GF-D8 (cell line): ENCODE measurements at places on chromosomes 16 and 17.

GRCh38 chr17:45341533-45342158, 24.8 kb upstream of the MAP3K14 start:
- no peak for DNase-seq

- no peak for DNase-seq
These were observed 226.4 kb upstream of the MON1B start for GRCh38 chr16:76964464-76965154.

GRCh38 chr16:48029768-48030167, 126.0 kb downstream of the ABCC12 start:
- no peak for DNase-seq

DNA sequence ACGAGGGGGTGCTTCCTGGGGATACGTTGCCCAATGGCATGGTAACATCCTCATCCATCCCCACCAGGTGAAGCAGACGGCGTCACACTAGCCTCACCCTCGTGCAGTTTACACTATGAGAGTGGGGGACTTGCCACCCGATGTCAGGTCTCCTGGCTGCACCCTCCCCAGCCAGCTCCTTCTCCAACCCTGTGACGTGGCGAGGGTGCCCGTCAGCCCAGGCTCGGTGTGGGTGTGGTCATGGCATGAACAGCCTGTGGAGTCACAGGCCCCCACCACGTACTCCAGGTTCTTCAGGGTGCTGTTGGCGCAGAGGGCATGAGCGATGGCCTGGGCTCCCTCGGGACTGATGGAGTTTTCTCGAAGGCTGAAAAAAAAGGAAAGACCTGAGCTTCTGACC, 28.3 kb downstream of the NLRC3 start:
- DNase-seq, result no peak
